ENCODE measurements at places on chromosomes 16 and 17. TPM values are rescaled to one million over a fixed set of nuclear protein-coding genes. Genes with fewer than 3 reads are reported as not detected.

Gene GJD3
- total RNA-seq, result 0.55 TPM

DNA sequence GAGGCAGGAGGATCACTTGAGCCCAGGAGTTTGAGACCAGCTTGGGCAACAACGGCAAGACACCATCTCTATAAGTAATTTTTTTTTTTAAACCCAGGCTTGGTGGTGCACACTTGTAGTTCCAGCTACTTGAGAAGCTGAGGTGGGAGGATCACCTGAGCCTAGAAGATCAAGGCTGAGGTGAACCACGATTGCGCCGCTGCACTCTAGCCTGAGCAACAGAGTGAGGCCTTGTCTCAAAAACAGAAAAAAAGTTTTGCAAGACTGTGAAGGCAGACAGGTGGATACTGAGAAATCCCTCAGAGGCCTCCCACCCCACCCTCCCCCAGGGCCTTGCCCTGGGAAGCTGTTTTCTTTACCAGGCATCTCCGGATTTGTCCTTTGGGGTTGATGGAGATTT is 125.4 kb downstream of the MGAT5B start:
- peaks cover 31% of the 10 kb centered on the region for H3K27me3 ChIP-seq
- no peak for DNase-seq
- H3K27ac ChIP-seq, result no peak overlapping the region
- no peak overlapping the region for H3K4me3 ChIP-seq
- H3K4me1 ChIP-seq, result no peaks in the 10 kb centered on the region

Gene PRAC1
- total RNA-seq, result not detected

DNA sequence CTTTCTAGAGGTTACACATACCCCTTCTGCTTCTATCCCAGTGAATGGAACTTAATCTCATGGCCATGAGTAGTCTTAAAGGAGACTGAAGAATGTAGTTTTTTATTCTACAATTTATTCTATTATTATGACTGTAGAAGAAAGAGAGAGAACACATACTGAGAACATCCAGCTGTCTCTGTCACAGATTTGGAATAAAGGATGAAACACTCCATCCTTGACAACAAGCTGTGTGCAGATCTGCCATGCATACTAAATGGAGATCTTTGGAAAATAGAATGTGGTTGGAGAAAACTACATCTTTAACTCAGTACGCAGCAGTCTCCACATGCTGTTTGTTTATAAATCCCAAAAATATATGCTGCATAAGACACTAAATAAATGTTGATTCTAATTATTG is 54.1 kb upstream of the NUDT7 start:
- no peak overlapping the region for H3K27ac ChIP-seq
- no peaks in the 10 kb centered on the region for H3K36me3 ChIP-seq
- no peak overlapping the region for H3K4me3 ChIP-seq
- no peaks in the 10 kb centered on the region for H3K27me3 ChIP-seq
- DNase-seq, result no peak

Gene CCL7
- total RNA-seq, result not detected

Gene CFAP52
- not detected for total RNA-seq

DNA sequence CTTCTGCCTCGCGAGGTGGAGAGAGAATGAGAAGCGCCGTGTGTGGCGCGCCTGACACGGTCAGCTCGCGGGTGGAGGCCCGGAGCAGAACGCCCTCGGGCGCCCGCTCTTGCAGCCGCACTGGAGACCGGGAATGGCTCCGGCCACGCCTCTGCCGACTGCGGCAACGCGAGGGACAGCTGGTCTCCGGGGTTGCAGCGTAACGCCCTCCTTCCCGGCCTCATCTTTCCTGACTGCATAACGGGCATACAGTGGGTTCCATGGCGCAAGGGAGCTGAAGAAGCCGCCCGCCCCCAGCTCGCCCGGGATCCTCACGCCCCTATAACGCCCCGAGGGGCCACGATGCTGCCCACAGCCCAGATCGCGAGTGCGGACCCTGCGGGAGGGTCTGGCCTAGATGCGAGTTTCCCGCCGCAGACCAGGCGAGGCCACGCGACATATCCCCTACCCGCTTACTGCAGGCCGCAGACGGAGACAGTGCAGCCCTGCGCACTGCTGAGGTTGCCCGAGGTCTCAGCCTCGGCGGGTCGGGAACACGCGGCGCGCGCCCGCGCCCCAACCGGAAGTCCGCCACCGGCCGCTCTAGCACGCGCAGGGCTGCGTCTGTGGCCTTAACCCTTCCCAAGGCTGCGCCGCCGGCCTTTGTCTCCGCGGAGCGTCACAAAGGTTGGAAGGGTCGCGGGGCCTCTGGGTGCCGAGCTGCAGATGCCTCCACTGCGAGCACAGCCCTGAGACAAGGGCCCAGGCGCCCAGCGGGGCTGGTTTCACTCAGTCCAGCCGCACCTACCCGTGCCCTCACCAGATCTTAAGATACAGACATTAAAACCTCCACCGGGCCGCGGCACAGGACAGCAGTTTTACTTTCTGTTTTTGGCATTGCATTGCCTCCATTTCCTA is 18.8 kb downstream of the BCL7C start:
- H3K27me3 ChIP-seq, result no peaks in the 10 kb centered on the region
- H3K4me1 ChIP-seq, result peaks cover 41% of the 10 kb centered on the region
- peak overlapping the region; percentile 94 for H3K27ac ChIP-seq
- H3K4me3 ChIP-seq, result peak overlapping the region; percentile 93

DNA sequence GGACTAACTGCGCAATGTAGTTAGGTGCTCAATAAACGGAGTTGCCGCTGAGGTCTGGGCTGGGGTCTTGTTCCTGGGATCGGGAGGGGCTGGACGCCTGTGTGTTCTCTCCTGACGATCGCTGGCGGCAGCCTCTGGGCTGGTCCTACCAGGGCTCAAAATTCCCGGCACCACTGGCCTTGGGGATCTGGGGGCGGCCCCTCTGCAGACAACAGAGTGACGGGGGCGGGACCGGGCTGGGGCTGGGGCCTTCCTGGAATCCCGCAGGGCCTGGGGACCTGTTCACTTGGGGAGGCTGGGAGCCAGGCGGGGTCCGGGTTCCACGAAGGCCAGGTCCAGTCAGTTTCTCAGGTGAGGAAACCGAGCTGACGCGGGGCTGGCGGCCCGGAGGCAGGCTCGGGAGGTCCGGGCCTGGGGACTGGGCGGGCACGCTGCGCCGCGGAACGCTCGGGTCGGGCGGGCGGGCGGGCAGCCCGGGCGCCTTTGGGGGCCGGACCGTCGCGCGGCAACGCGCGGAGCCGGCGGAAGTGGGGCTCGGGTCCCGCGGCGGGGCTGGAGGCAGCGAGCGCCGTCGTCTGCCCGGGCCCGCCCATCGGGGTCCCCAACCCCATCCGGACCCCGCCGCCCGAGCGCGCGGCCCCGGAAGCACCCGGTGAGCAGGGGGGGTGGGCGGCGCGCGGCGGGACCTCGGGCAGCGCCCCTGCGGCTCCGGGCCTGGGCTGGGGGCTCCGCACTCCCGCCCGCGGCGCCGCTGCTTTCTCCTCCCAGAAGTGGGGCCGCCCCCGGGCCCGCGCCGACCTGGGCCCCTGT is at the start of gene PIGQ:
PIGQ (plus strand) TSS at position 524 of the 810 bp plus-strand sequence. CDS start 4,107 bp downstream, outside the sequence.
- peak within 1 kb of the TSS; percentile 93 for H3K4me3 ChIP-seq
- H3K27me3 ChIP-seq, result no peaks in the 10 kb centered on the region
- DNase-seq, result peak; percentile 64
- peak within 1 kb of the TSS; percentile 84 for H3K27ac ChIP-seq

GRCh38 chr17:43784628-43785101 is 4.4 kb downstream of the CFAP97D1 start:
- no peak for DNase-seq
- H3K4me3 ChIP-seq, result no peak overlapping the region
- no peaks in the 10 kb centered on the region for H3K36me3 ChIP-seq
- no peak overlapping the region for H3K27ac ChIP-seq

- peaks cover 32% of the 10 kb centered on the region for H3K36me3 ChIP-seq
- H3K27ac ChIP-seq, result no peak overlapping the region
- no peaks in the 10 kb centered on the region for H3K4me1 ChIP-seq
- no peak overlapping the region for H3K4me3 ChIP-seq
Observed at GRCh38 chr16:27745348-27745747, 195.4 kb downstream of the KATNIP start.

Gene CLDN6
- total RNA-seq, result not detected

Gene VMO1
- 2.3 TPM for total RNA-seq

DNA sequence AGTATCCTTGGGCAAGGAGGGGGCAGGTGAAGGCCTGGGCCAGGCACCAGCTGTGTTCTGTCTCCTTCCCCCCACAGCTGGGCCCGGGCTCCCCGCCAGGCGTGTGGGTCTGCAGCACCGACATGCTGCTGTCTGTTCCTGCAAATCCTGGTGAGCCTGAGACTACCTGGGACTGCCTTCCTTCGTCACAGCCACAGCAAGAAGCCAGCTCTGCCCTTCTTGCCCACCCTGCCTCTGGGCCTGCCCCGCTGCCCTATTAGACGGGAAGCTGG is 12.3 kb downstream of the FCSK start:
- H3K4me3 ChIP-seq, result no peak overlapping the region
- peaks cover 62% of the 10 kb centered on the region for H3K36me3 ChIP-seq
- H3K4me1 ChIP-seq, result no peaks in the 10 kb centered on the region

DNA sequence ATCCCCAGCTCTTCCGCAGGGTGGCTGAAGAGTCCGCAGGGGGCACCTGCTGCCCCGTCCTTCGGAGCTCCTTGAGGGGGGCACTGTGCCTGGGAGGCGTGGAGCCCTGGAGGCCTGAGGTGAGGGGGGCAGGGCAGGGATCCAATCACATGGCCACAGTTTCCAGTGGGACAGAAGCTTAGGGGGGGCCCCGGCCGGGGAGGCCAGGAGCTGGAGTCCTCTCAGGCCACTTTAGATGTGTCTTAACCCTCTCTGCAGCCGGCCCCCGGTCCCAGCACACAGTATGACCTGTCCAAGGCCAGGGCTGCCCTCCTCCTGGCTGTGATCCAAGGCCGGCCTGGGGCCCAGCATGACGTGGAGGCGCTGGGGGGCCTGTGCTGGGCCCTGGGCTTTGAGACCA is 10.8 kb downstream of the ZNF213 start:
- H3K4me3 ChIP-seq, result no peak overlapping the region
- no peaks in the 10 kb centered on the region for H3K27me3 ChIP-seq
- H3K4me1 ChIP-seq, result peaks cover 10% of the 10 kb centered on the region
- no peak for DNase-seq
- no peak overlapping the region for H3K27ac ChIP-seq
- H3K36me3 ChIP-seq, result peaks cover 27% of the 10 kb centered on the region

DNA sequence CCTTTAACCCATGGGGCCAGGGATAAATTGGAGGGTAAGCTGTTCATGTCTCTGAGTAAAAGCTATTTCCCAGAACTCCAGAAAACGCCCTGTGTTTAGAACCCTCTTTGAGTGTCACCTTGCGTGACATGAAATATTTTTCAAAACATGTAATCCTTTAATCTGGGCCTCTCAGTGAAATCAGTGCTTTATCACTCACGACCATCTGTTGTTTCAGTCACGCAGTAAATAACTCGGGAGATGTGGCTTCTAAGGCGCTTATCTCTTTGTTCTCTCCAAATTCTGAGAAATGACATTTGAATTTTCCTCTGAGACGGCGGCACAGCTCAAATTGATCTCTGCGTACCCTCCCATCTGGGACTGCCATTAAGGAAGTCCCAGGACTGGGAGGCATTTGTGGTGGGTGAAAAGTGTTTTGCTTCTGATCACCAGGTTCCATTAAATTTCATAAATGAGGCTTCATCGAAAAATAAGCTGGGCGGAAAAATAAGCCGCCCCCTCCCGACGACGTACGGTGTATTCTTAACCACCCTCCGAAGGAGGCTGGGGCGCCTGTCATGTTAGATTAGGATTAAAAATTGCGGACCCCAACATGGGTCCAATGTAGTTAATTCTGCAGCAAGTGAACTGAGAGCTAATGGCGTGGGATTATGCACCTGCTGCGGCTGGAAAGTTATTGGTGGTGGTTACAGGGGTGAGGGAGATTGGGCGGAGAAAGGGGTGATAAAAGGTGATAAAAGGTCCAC is 12.7 kb downstream of the WFDC1 start:
- no peaks in the 10 kb centered on the region for H3K27me3 ChIP-seq
- H3K4me3 ChIP-seq, result no peak overlapping the region
- DNase-seq, result no peak
- H3K36me3 ChIP-seq, result no peaks in the 10 kb centered on the region
- H3K27ac ChIP-seq, result no peak overlapping the region
- H3K4me1 ChIP-seq, result peaks cover 20% of the 10 kb centered on the region

Gene OR1F1
- total RNA-seq, result not detected

Gene IQCK
- 3.5 TPM for total RNA-seq

- peak overlapping the region; percentile 68 for H3K4me3 ChIP-seq
- no peak for DNase-seq
- peak overlapping the region; percentile 98 for H3K27ac ChIP-seq
Observed at GRCh38 chr16:73057291-73058210, 9.6 kb upstream of the ZFHX3 start.

GRCh38 chr16:67415872-67416793 is at the start of gene ZDHHC1:
ZDHHC1 (minus strand) TSS chr16:67416477; CDS start chr16:67407775, 8,702 bp downstream.
- peak within 1 kb of the TSS; percentile 87 for H3K27ac ChIP-seq
- H3K4me3 ChIP-seq, result peak within 1 kb of the TSS; percentile 83

Gene ADORA2B
- total RNA-seq, result 3.5 TPM

DNA sequence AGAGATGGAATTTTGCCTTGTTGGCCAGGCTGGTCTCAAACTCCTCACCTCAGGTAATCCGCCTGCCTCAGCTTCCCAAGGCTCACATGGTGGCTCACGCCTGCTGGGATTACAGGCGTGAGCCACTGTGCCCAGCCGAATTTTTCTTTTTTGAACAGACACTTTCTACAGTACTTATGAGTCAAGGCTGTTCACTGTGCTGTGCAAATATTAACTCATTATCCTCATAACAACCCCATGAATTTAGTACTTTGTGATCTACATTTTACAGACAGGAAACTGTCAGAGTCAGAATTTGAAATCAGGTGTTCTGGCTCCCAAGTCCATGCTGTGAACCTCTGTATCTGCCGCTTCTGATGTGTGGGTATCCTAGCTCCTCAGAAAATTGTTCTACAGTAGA is 25.7 kb upstream of the RASL10B start:
- peaks cover 46% of the 10 kb centered on the region for H3K36me3 ChIP-seq
- no peak overlapping the region for H3K27ac ChIP-seq
- H3K4me1 ChIP-seq, result peaks cover 38% of the 10 kb centered on the region
- no peak for DNase-seq
- H3K4me3 ChIP-seq, result no peak overlapping the region

Gene KCNG4
- total RNA-seq, result not detected

- peaks cover 56% of the 10 kb centered on the region for H3K4me1 ChIP-seq
- no peak overlapping the region for H3K27ac ChIP-seq
- no peak for DNase-seq
- H3K27me3 ChIP-seq, result no peaks in the 10 kb centered on the region
- no peak overlapping the region for H3K4me3 ChIP-seq
- no peaks in the 10 kb centered on the region for H3K36me3 ChIP-seq
Observed at GRCh38 chr16:52491216-52491615, 55.7 kb downstream of the TOX3 start.

GRCh38 chr16:55133654-55134053 is 190.3 kb upstream of the IRX6 start:
- no peak overlapping the region for H3K27ac ChIP-seq
- no peaks in the 10 kb centered on the region for H3K27me3 ChIP-seq
- no peak overlapping the region for H3K4me3 ChIP-seq
- no peaks in the 10 kb centered on the region for H3K4me1 ChIP-seq

DNA sequence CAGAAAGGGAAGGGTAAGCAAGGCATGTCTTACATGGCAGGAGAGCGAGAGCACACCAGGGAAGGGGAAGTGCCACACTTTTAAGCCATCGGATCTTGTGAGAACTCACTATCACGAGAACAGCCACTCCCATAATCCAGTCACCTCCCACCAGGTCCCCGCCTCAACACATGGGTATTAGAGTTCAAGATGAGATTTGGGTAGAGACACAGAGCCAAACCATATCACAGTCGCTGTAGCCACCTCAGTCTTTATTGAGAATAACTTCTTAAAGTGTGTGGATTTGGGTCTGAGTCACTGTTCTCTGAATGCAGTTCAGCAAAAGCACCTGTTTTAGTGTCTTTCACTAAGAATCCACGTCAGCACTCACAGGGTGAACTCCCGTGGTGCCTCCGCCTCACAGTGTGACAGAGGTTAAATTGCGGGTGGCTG is 195.2 kb upstream of the CHMP6 start:
- no peak overlapping the region for H3K4me3 ChIP-seq
- peaks cover 8% of the 10 kb centered on the region for H3K4me1 ChIP-seq
- H3K27me3 ChIP-seq, result no peaks in the 10 kb centered on the region
- H3K36me3 ChIP-seq, result no peaks in the 10 kb centered on the region
- no peak overlapping the region for H3K27ac ChIP-seq

Data from stomach (tissue), 19 donors.